ENCODE measurements at places on chromosomes 13 and 19. TPM values are rescaled to one million over a fixed set of nuclear protein-coding genes. Genes with fewer than 3 reads are reported as not detected.

DNA sequence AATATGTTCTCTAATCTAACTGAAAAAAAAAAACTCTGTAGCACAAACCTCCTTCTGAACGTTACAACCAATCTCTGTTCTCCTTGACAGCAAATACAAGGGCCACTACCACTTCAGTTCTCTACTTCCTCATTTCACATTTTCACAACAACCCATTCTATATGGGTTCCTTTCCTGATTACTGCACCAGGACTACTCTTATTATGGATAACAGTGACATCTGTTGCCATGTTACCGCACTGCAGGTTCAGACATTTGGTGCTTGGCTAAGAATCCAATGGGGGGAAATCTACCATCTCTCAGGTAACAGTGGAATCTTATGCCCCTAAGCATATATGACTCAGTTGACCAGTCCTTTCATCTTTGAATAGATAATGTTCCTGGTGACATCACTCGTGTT lies 11.6 kb upstream of the FPR3 start:
- H3K27ac ChIP-seq, result no peak overlapping the region
- H3K36me3 ChIP-seq, result no peaks in the 10 kb centered on the region
- no peak for DNase-seq
- H3K4me1 ChIP-seq, result peaks cover 2% of the 10 kb centered on the region
- H3K4me3 ChIP-seq, result no peak overlapping the region

The ACP7 gene
- not detected for polyA plus RNA-seq

- H3K4me3 ChIP-seq, result no peak overlapping the region
- H3K36me3 ChIP-seq, result no peaks in the 10 kb centered on the region
- no peak for DNase-seq
- H3K4me1 ChIP-seq, result peaks cover 1% of the 10 kb centered on the region
- H3K27ac ChIP-seq, result no peak overlapping the region
- no peaks in the 10 kb centered on the region for H3K27me3 ChIP-seq
Measured at GRCh38 chr13:98927951-98928927, 49.6 kb downstream of the DOCK9 start.

The GRK1 gene
- polyA plus RNA-seq, result 0.02 TPM

GRCh38 chr19:56912401-56913112 lies 72.0 kb upstream of the PEG3 start:
- no peak overlapping the region for H3K4me3 ChIP-seq
- no peak for DNase-seq
- H3K27me3 ChIP-seq, result no peaks in the 10 kb centered on the region
- H3K36me3 ChIP-seq, result no peaks in the 10 kb centered on the region
- peaks cover 7% of the 10 kb centered on the region for H3K4me1 ChIP-seq

GRCh38 chr13:19672990-19673389 lies 39.5 kb downstream of the MPHOSPH8 start:
- DNase-seq, result no peak
- no peak overlapping the region for H3K4me3 ChIP-seq
- no peaks in the 10 kb centered on the region for H3K36me3 ChIP-seq
- H3K27me3 ChIP-seq, result no peaks in the 10 kb centered on the region
- peaks cover 7% of the 10 kb centered on the region for H3K4me1 ChIP-seq
- no peak overlapping the region for H3K27ac ChIP-seq

The YJEFN3 gene
- 2.9 TPM for polyA plus RNA-seq

The LYPD3 gene
- 4.0 TPM for polyA plus RNA-seq

- H3K27me3 ChIP-seq, result no peaks in the 10 kb centered on the region
- no peaks in the 10 kb centered on the region for H3K4me1 ChIP-seq
- no peak overlapping the region for H3K27ac ChIP-seq
- no peak for DNase-seq
Measured at GRCh38 chr13:113477724-113478123, 12.8 kb downstream of the DCUN1D2 start.

- H3K27me3 ChIP-seq, result no peaks in the 10 kb centered on the region
- no peak overlapping the region for H3K4me3 ChIP-seq
- no peaks in the 10 kb centered on the region for H3K4me1 ChIP-seq
- no peaks in the 10 kb centered on the region for H3K36me3 ChIP-seq
Measured at GRCh38 chr13:78487707-78488106, 115.6 kb downstream of the POU4F1 start.

- DNase-seq, result no peak
- H3K27ac ChIP-seq, result no peak overlapping the region
- H3K27me3 ChIP-seq, result no peaks in the 10 kb centered on the region
- no peaks in the 10 kb centered on the region for H3K4me1 ChIP-seq
- H3K4me3 ChIP-seq, result no peak overlapping the region
Measured at GRCh38 chr13:39130301-39130700, 92.0 kb downstream of the NHLRC3 start.

The FUT2 gene
- polyA plus RNA-seq, result 0.10 TPM

The CYP2A7 gene
- 0.37 TPM for polyA plus RNA-seq

DNA sequence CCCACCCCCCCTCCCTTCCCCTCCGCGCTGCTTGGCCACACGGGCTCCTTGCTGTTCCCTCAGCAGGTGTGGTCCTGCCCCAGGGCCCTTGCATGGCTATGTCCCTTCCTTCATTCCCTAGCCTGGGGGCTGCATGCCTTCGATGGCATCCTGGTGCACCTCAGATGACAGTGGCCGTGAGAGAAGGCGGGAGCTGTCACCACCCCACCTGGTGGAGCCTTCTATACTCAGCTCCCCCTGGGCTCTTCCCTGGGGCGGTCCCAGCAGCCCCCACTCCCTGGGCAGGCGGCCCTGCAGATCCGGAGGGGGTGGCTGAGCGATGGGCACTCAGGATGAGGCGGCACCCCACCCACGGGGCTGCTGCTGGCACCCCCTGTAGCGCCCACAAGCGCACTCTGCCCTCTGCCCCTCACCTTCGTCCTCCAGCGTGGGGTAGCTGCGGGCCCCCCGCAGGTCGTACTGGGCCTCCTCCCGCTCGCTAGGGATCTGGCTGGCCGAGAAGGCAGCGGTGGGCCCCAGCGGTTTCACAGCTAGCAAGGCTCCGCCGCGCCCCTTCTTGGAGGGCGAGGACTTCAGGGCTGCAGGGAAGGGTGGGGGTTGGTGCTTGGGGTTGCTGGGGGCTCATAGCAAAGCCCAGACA lies 17.2 kb upstream of the CACTIN start:
- H3K4me1 ChIP-seq, result no peaks in the 10 kb centered on the region
- no peaks in the 10 kb centered on the region for H3K36me3 ChIP-seq
- DNase-seq, result no peak
- no peaks in the 10 kb centered on the region for H3K27me3 ChIP-seq
- no peak overlapping the region for H3K27ac ChIP-seq

- DNase-seq, result no peak
- H3K4me3 ChIP-seq, result no peak overlapping the region
- H3K4me1 ChIP-seq, result no peaks in the 10 kb centered on the region
- H3K27me3 ChIP-seq, result no peaks in the 10 kb centered on the region
- H3K36me3 ChIP-seq, result no peaks in the 10 kb centered on the region
- H3K27ac ChIP-seq, result no peak overlapping the region
Measured at GRCh38 chr19:39070888-39071287, 13.3 kb upstream of the ACP7 start.

The ZNF540 gene
- 5.8 TPM for polyA plus RNA-seq

- no peaks in the 10 kb centered on the region for H3K4me1 ChIP-seq
- no peaks in the 10 kb centered on the region for H3K27me3 ChIP-seq
- H3K4me3 ChIP-seq, result no peak overlapping the region
Measured at GRCh38 chr13:21576426-21576825, 27.5 kb downstream of the MICU2 start.

The PTH2 gene
- polyA plus RNA-seq, result not detected

The COX7A1 gene
- polyA plus RNA-seq, result 31.4 TPM

The BRME1 gene
- polyA plus RNA-seq, result 0.57 TPM

- no peak overlapping the region for H3K4me3 ChIP-seq
- no peak for DNase-seq
- H3K36me3 ChIP-seq, result no peaks in the 10 kb centered on the region
- no peaks in the 10 kb centered on the region for H3K27me3 ChIP-seq
- no peak overlapping the region for H3K27ac ChIP-seq
- H3K4me1 ChIP-seq, result peaks cover 9% of the 10 kb centered on the region
Measured at GRCh38 chr19:2969104-2969504, 8.3 kb upstream of the TLE6 start.

DNA sequence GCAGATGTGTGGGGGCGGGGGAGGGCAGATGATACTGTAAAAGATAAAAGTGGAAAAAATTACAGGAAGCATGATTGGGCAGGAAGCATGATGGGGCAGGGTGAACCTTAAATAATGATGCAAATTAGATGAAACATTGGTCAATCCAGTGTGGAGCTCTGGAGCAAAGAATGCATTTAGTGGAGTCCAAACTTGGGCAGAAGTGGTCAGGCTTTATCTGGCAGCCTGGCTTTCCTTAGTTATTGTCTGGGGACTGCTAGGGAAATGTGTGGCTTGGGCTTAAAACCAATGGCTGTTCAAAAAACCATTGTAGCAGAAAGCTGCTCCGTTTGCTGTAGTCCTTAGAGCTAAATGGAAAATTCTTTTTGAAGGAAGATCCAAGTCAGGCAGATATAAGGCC lies 1077.3 kb upstream of the MIR17HG start:
- H3K27me3 ChIP-seq, result no peaks in the 10 kb centered on the region
- H3K27ac ChIP-seq, result no peak overlapping the region
- no peaks in the 10 kb centered on the region for H3K4me1 ChIP-seq
- H3K4me3 ChIP-seq, result no peak overlapping the region
- no peaks in the 10 kb centered on the region for H3K36me3 ChIP-seq

GRCh38 chr13:76723551-76724232 lies 162.5 kb downstream of the KCTD12 start:
- peaks cover 8% of the 10 kb centered on the region for H3K4me1 ChIP-seq
- H3K27me3 ChIP-seq, result no peaks in the 10 kb centered on the region
- no peak for DNase-seq
- H3K4me3 ChIP-seq, result no peak overlapping the region

DNA sequence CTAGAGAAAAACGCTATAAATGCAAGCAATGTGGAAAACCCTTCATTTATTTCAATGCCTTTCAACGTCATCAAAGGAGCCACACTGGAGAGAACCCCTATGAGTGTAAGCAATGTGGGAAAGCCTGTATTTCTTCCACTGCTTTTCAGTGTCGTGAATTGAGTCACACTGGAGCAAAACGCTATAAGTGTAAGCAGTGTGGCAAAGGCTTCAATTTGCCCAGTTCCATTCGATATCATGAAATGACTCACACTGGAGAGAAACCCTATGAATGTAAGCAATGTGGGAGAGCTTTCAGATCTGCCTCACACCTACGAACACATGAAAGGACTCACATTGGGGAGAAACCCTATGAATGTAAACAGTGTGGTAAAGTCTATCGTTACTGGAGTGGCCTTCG lies 27.4 kb downstream of the ZNF20 start:
- no peak overlapping the region for H3K27ac ChIP-seq
- no peaks in the 10 kb centered on the region for H3K4me1 ChIP-seq
- no peak for DNase-seq

GRCh38 chr19:58571575-58571947 lies 1.6 kb downstream of the MZF1 start:
- no peaks in the 10 kb centered on the region for H3K27me3 ChIP-seq
- no peak overlapping the region for H3K4me3 ChIP-seq
- H3K36me3 ChIP-seq, result no peaks in the 10 kb centered on the region
- no peak overlapping the region for H3K27ac ChIP-seq
- H3K4me1 ChIP-seq, result peaks cover 7% of the 10 kb centered on the region

The FBXO27 gene
- 6.4 TPM for polyA plus RNA-seq

The INSR gene
- 42.2 TPM for polyA plus RNA-seq

- H3K27ac ChIP-seq, result no peak overlapping the region
- H3K27me3 ChIP-seq, result no peaks in the 10 kb centered on the region
- no peaks in the 10 kb centered on the region for H3K36me3 ChIP-seq
- DNase-seq, result no peak
Measured at GRCh38 chr13:70613295-70613694, 505.0 kb upstream of the KLHL1 start.

GRCh38 chr13:114031631-114032030 lies 57.8 kb upstream of the C13orf46 start:
- H3K27me3 ChIP-seq, result no peaks in the 10 kb centered on the region
- no peaks in the 10 kb centered on the region for H3K36me3 ChIP-seq
- H3K4me3 ChIP-seq, result no peak overlapping the region

DNA sequence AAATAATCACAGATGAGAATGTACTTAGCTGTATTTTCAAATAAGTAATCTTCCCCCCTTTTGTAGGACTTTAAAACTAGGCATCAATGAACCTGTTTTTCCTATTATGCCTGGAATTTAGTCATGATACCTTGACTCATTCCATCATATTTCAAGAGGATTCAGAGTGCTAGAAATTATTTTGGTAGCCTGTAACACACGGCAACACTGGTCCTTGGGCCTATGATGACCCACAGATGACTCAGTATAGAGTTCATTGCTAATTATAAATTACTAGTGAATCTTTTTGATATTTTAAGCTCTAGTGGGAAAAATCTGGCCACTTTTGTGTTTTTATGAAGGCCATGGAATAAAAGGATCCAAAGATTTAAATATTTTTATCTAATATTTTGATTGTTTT lies 26.0 kb upstream of the GARRE1 start:
- no peak for DNase-seq
- no peaks in the 10 kb centered on the region for H3K36me3 ChIP-seq
- H3K27me3 ChIP-seq, result no peaks in the 10 kb centered on the region
- H3K4me1 ChIP-seq, result peaks cover 5% of the 10 kb centered on the region
- H3K27ac ChIP-seq, result no peak overlapping the region

- H3K4me3 ChIP-seq, result no peak overlapping the region
- H3K27me3 ChIP-seq, result no peaks in the 10 kb centered on the region
- H3K4me1 ChIP-seq, result no peaks in the 10 kb centered on the region
- DNase-seq, result no peak
Measured at GRCh38 chr13:22055259-22055658, 384.4 kb downstream of the FGF9 start.

The CCNA1 gene
- 0.13 TPM for polyA plus RNA-seq

The LYL1 gene
- 5.0 TPM for polyA plus RNA-seq

GRCh38 chr13:110344320-110344719 lies 37.2 kb downstream of the COL4A2 start:
- H3K4me1 ChIP-seq, result peaks cover 12% of the 10 kb centered on the region
- no peak for DNase-seq
- H3K36me3 ChIP-seq, result no peaks in the 10 kb centered on the region
- H3K4me3 ChIP-seq, result no peak overlapping the region

DNA sequence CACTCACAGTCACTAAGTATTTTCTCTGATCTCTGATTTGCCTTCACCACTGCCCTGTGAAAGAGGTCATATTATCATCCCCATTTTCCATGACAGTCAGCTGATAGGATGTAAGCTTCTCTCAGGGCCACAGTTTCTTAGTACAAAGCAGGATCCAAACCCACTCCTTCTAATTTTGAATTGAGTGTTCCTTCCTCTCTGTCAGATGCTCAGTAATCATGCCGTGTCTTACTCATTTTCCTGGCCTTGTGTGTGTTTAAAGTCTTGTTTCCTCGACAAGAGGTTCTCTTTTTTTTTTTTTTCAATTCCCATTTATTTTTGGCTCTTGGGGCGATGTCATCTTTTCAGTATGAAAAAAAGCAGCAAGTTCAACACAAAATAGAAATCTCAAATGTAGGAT lies 72.3 kb downstream of the NAA16 start:
- no peak overlapping the region for H3K27ac ChIP-seq
- H3K4me3 ChIP-seq, result no peak overlapping the region
- no peak for DNase-seq
- no peaks in the 10 kb centered on the region for H3K4me1 ChIP-seq

The KASH5 gene
- polyA plus RNA-seq, result 0.15 TPM

The ZNF763 gene
- polyA plus RNA-seq, result 4.3 TPM

GRCh38 chr13:60629158-60629557 lies 232.1 kb downstream of the TDRD3 start:
- H3K4me3 ChIP-seq, result no peak overlapping the region
- no peak overlapping the region for H3K27ac ChIP-seq
- no peak for DNase-seq

Measured in ovary (tissue), 10 donors.